ENCODE measurements at places on chromosomes 1 and 21.

DNA sequence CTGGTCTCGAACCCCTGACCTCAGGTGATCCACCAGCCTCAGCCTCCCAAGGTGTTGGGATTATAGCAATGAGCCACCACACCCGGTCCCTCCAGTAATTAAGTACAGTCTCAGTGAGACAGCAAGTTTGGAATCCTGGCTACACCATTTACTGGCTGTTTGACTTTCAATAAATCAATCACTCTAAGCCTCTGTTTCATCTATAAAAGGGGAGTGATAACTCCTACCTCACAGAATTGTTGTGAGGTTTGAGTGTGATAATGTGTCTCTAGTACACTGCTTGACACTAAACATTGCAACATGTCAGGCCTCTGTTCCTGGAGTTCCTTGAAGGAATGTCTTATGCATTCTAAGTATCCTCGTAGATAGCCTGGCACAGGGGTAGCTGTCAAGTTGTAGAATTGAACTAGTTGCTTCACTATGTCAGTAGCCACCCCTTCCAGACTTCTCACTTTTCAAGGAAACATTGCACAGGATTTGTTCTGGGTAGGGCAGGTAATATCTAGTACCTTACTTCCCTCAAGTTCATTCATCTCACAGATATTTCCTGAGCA, 12.4 kb downstream of the ENTREP3 start:
- no peak for DNase-seq

DNA sequence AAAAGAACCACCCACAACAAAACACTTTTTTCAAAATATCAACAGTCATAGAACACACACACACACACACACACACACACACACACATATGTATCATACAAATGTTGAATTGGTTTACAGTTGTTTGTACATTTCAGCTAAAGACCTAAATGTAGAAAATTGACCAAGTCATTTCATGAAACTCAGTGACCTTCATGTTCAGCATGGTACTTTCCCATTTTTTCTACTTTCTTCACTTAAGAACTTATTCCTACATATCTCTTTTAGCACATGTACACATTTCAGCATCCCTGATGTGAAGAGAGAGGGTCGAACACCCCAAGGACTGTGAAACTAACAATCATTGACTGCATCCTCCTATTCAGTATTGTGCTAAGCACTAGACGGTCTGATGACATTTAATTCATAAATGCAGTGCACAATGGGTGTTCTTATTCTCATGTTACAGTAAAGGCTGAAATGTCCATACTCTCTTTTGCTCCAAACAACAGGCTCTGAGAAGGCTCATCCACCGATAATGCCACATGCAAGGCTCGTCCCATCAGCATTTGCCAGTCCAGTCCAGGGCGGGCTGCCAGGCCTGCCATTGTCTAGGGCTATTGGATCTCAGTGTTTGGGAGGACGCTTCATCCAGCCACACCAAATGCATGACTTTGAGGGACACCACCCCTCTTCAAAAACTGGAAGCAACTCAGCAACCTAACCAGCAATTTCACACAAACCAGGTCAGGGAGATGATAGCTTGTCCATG, 150.1 kb upstream of the RUNX1 start:
- DNase-seq: no peak

- no peak for DNase-seq
These were observed 20.8 kb downstream of the CNST start for GRCh38 chr1:246587032-246587431.

DNA sequence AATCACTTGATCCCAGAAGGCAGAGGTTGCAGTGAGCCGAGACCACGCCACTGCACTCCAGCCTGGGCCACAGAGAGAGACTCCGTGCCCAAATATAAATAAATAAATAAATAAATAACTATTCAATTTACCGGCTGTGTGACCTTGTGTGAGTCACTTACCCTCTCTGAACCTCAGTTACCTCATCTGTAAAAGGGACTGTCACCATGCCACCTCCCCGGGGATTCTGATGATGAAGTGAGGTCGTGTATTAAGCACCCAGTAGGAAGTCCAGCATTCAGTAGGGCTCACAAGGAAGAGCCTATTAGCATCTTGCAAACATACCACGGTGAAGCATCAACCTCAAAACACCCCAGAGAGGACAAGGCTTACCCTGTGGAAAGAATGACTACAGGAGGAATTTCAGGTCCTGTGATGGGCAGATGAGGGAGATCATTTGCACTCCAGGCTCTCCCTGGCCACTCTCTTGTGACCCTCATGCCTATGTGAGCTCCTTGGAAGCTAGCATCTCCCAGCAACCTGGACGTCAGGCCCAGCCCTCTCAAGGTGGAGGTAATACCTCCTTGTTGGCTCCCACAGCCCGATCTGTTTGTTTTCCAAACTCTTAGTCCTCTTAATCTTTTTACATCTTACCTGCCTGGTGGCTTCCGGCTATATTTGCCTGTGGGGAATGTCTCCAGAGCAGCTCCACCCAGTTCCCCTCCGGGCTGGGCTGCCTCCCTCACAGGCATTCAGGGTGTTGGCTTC, 7.6 kb upstream of the C1QA start:
- no peak for DNase-seq

- DNase-seq: no peak
These were observed 18.7 kb upstream of the CAMK1G start for GRCh38 chr1:209564849-209565248.

DNA sequence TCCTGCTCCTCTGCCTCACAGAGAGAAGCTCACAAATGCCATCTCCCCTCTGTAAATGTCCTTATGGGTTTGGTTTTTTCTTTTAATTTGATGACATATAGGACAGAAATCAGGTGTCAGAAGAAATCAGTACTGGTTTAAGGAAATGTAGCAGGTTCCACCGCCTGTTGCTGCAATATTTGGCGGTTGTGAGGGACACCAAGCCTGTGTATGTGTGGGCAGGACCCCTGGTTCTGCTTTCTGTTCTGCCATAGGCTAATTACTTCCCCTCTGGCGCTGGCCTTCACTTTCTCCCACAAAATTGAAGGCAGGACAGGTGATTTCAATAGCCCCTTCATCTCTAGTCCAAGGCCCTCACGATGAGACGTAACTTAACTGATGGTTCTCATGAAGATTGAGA, 69.2 kb downstream of the PRDM2 start:
- DNase-seq: no peak

DNA sequence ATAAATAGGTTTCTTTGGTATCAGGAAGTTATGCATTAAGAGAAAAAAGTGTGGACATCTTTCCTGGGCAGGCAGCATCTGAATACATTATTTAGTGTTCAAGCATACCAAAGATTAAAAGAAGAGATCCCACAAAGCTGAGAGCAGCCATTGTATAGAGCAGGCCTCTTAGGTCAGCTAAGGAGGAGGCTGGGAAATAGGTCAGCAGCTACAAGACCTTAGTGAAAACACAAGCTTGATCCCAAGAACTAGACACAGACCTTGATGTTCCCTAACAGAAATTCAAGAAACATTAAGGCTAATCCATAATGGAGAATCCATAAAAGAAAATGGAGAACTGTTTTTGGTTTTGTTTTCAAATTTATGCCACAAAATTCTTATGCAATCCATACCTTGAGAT, 135.3 kb upstream of the DPT start:
- no peak for DNase-seq

- DNase-seq: no peak
These were observed 49.8 kb downstream of the SKI start for GRCh38 chr1:2277741-2278488.

DNA sequence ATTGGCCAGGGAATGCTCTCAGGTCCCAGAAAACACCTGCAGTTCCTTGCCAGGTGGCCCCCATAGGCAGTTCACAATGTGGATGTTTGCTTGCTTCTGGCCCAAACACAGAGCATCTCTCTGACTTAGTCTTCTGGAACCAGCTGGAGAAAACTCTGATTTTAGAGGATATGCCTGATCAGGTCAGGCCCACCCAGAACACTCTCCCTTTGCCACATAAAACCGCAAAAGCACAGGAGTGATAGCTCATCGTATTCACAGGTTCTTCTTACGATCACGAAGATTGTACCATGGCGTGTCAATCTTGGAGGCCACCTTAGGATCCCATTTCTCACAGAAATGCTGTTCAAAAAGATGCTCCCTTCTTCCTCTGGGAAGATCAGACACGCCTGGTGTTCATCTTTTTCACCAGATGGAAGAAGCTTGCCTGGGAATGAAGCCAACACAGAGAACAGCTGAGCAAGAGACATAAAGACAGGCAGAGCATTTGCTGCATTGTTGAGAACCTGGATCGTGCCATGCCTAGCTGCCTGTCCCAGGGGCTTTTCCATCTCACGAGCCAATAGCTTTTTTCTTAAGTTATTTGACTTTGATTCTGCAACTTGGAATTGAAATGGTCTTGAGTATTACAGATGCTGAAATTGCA, 11.6 kb upstream of the CD247 start:
- no peak for DNase-seq

DNA sequence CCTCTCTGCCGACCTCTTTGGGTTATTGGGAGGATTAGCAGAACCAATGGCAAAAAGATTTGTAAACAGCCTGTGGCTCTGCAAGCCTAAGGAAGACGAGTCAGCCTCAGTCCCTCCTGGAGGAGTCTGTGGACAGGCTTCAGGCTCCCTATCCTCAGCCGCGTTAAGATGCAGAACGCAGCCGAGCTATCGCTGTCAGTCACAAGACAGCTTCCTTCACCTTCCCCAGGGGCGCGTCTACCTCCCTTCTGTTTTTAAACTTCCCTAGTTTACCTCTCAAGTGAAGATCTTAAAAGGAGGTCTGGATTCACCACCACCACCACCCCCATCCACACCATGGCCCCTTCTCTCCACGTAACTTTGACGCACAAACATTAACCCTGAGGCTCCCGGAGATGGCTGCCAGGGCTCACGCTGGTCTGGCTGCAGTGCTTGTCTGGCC, 738 bp downstream of the CAMK1G start:
- DNase-seq: no peak

- DNase-seq: no peak
These were observed 105.9 kb upstream of the IGSF21 start for GRCh38 chr1:18001725-18002124.

GRCh38 chr1:3103967-3104677, 35.1 kb downstream of the PRDM16 start:
- DNase-seq: no peak

- DNase-seq: no peak
These were observed 59.7 kb upstream of the CLDN14 start for GRCh38 chr21:36539434-36540150.

DNA sequence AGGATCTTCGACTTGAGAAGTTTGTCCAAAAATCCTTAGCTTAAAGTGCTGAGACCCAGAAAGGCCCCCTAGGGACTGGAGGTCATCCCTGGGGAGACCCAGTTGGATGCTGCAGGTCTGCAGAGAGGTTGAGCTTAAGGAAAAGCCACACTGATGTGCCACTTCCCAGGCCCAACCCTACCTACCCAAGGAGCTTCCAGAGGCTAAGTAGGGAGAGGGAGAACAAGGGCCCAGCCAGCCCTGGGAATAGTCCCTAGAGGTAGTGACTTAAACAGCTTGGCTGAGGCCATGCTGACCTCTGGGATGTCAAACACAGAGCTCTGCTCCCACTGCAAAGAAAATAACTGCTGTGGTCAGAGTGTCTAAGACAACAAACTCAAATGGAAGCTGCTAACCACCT, 693.7 kb downstream of the MATN1 start:
- no peak for DNase-seq

DNA sequence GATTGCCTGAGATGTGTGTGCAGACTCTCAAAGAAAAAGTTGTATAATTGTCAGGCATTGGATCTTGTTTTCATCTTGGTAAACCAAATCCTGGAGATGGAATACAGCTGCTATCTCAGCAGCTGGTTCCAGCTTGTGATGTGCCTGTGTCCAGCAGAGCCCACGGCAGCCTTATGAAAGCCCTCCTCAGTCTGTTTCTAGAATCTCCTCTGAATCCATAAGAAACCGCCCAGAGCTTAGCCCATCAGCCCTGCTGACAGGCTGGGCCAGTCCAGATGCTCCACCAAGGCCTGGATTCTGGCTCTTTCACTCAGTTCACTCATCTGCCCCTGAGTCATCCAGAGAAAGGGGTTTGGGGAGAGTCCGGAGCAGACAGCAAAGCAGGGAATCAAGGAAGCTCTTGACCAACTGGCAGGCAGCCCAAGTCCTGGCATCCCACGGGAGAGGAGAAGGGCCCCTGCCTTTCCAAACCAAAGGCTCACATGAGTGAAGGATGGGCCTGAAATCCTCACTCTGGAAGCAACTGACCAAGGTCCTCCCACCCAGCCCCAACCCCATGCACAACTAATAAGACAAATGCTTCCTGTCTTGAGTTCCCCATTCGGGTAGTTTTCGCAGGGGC, 45.7 kb downstream of the NAV1 start:
- no peak for DNase-seq

DNA sequence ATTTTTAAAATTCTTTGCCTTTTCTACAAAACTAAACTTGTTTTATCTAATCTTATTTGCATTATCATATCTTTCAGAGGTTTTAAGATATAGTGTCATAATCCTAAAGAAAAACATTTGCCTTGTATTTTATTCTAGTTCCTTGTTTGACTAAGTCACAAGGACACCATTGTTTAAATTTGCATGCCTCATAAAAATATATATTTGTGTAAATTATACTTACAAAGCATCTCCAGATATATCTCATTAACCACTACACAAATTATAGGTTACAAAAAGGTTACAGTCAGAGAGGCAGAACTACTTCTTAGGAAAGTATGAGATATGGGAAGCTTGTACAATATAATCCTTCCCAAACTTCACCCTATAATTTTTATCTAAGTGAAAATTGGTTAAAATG, 4.2 kb upstream of the RGS13 start:
- DNase-seq: no peak

DNA sequence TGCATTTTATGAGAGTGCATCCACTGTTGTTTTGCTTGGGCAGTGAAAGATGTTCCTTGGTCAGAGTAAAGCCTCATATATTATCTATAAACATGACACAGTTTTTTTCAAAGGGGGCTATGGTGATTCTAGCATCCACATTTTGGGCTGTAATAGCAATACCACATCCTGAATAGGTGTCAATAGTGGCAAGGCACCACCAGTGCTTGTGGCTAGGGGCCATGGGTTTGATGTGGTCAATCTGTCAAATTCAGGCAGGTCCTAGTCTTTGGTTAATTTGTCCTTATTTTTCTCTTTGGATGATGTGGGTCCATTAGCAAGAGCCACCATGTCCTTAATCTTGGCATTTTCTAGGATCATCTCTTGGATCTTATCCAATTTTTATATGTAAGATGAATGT, 13.1 kb downstream of the CD1E start:
- DNase-seq: no peak

GRCh38 chr1:33388805-33389771, 41.8 kb downstream of the PHC2 start:
- no peak for DNase-seq

- DNase-seq: no peak
These were observed 21.8 kb downstream of the VTCN1 start for GRCh38 chr1:117188816-117189437.

- DNase-seq: no peak
These were observed 17.8 kb upstream of the PLA2G2E start for GRCh38 chr1:19941206-19941568.

GRCh38 chr1:75353051-75353450, 218.9 kb downstream of the LHX8 start:
- DNase-seq: no peak

DNA sequence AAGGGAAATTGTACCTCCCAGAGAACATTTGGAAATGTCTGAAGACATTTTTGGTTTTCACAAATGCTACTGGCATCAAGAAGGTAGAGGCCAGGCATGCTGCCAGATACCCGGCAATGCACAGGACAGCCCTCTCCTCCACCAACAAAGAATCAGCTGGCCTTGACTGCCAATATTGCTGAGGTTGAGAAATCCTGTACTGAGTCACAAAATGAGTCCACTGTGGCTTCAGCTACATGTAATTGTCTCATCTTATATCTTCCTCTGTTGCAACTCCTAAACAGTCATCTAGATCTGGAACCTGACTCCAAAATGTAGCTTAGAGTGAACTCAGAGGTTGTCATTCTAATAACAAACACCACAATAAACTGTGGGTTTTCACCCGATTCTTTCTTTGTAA, 327.5 kb upstream of the POGK start:
- no peak for DNase-seq

All from activated T-cell treated with anti-CD3 and anti-CD28 coated beads for 24 hours (primary cell).